Left hindlimb (tissue), 1 donor: ENCODE measurements at places on chromosomes 7 and 10.

- DNase-seq = no peak
Observed at GRCh38 chr7:24821045-24821753, 63.9 kb upstream of the GSDME start.

DNA sequence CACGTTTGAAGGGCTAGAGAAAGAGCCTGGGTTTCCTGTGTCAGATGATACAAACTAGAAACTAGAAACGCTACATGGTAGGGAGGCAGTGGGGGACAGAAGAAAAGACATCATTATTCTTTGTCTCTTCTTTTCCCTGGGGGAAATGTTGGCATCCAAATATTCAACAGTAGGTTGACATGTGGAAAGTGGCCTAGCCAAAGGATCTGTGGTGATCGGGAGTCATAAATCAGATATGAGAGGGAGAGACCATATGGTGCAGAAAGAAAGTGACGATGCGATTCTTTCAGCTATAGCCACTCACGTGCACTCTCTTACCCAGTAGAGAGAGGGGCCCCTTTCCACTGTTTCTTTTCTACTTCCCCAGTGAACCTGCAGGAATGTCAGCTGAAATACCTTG, 964.7 kb downstream of the LRMDA start:
- DNase-seq = no peak

- no peak for DNase-seq
Observed at GRCh38 chr7:102387064-102387463, 9.1 kb upstream of the PRKRIP1 start.

DNA sequence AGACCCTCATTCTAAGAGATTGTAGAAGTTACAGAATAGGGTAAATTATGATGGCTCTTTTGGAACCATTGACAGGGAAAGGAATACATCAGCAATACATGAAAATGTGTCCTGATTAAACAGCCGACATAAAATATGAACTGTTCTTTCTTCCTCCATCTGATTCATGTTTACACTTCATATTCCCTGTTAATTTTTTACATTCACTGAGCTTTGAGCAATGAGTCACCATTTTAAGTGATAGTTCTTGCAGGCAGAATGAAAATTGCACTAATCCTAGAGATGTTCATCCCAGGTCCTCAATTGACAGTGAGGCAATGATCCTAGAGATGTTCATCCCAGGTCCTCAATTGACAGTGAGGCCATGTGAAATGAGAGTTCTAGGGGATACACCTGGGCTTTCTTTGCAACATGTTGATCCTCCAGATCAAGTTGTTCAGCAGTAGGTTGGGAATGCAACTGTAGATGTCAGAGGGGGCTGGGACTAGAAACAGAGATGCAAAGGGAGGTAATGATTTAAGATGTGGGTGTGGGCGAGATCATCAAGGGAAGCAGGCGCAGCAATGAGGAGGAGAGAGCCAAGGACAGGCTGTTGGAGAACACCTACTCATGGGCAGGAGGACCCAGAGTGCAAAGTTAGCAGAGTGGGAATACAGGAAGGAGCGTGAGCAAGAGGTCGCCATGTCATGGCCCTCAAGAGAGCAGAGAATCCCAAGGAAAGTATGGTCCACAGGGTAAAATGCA, 138.7 kb downstream of the ZNF365 start:
- DNase-seq = no peak

DNA sequence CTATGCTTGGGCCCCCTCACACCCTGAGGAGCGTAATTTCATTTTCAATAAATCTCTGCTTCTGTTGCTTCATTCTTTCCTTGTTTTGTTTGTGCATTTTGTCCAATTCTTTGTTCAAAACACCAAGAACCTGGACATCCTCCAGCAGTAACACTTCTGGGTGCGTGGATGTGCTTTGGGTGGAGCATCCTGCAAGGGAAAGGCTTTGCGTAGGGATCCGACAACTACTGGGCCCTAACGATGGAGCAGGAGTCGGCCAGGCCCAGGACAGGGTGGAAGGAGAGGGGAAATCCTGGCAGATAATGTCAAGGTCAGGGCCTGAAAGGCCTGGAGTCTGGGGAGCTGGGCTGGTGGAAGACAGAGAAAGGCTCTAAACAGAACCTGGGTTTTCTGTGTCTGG, 231.8 kb downstream of the ADAM12 start:
- DNase-seq = no peak

GRCh38 chr10:18179891-18180290, 39.7 kb downstream of the CACNB2 start:
- DNase-seq = peak; percentile 71

DNA sequence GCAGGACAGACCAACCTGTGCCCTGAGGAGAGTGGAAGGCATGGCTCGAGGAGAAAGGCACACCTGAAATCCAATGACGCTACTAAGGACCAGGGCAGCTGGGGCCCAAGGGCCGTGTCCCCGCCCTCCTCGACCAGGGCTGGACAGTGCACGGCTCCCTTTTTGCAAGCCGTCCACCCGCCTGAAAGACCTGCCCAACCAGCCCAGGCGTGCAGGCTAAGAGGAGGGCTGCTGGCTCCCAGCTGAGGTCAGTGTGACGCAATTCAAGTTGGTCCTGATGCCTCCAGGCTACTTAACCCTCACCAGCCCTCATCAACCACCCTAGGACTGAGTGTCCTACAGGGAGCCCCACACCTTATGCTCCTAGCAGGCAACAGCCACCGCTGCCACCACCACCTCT, 69.3 kb downstream of the DLG5 start:
- no peak for DNase-seq

DNA sequence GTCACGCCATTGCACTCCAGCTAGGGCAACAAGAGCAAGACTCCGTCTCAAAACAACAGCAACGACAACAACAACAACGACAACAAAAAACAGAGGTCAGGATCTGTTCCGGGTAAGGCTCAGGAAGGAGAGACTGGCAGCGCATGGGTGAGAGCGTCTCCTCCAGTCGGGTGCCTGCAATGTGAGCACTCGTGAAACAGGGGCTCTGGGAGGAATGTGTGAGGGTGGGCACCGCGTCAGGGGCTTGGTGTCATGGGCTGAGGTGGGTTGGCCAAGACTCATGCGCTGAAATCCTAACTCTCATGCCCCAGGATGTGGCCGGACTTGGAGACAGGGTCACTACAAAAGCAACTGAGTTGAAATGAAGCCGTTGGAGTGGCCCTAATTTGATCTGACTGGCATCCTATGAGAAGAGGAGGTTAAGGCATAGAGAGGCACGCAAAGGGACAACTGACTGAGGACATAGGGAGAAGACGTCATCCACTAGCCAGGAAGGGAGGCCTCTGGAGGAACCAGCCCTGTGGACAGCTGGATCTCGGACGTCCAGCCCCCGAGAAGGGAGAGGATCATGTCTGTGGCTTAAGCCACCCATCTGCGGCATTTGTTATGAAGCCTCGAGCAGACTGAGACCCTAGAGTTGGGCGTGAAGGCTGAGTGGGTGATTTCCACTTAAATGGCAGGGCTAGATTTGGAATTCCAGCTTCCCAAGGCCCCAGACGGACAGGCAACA, 241.5 kb upstream of the PITRM1 start:
- no peak for DNase-seq

DNA sequence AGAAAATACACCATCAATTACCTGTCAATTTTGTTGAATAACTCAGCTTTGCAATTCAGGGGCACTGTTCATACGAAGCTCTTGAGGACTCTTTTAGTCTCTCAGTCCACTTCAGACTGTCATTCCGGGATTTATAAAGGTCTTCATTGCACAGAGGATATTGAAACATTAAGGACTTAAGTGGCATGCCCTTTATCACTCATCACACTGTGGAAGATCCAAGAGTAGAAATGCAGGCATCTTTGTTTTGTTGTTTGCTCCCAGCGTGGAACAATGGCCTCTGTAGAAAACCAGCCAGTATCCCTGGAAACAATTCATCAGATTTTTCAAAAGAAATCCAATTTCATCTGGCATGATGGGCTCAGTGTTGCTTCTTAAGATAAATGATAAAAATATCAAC, 66.3 kb upstream of the LRGUK start:
- no peak for DNase-seq

- DNase-seq = no peak
Observed at GRCh38 chr10:129332476-129332875, 134.6 kb upstream of the MGMT start.

DNA sequence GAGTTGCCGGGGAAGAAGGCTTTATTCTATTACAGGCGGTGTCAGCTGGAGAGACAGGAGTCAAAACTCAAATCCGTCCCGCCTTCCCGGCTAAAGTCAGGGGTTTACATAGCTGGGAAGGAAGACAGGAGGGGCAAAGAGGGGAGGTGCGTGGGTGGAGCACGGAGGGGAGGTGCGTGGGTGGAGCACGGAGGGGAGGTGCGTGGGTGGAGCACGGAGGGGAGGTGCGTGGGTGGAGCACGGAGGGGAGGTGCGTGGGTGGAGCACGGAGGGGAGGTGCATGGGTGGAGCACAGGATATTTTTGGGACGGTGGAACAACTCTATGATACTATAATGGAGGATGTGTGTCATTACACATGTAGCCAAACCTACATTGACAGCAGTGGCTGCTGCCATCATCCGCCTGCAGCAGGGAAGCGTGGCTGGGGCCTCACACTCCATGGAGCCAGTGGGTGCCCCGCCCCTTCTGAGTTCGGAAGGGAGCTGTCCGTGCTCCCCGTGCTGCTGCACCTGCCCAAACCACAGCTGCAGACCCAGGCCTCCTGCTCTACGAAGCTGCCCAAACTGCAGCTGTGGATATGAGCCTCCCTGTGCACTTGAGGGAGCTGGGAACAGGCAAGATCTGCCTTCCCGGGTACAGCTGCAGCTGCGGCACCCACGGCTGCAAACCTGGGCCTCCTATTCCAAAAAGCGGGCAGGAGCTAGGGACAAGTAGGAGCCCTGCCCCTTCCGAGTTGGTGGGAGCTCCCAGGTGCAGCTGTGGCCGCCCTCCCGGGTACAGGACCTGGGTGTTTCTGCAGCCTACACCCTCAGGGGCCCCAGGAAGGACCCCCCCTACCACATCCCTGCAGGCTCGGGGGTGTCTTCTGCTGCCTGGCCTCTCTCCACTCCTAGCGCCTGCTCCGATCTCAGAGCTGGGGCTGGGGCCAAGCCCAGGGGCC, 119.4 kb downstream of the DYNC2I1 start:
- DNase-seq = peak; percentile 59

GRCh38 chr7:30556840-30557239, 37.8 kb upstream of the GARS1 start:
- peak; percentile 39 for DNase-seq

DNA sequence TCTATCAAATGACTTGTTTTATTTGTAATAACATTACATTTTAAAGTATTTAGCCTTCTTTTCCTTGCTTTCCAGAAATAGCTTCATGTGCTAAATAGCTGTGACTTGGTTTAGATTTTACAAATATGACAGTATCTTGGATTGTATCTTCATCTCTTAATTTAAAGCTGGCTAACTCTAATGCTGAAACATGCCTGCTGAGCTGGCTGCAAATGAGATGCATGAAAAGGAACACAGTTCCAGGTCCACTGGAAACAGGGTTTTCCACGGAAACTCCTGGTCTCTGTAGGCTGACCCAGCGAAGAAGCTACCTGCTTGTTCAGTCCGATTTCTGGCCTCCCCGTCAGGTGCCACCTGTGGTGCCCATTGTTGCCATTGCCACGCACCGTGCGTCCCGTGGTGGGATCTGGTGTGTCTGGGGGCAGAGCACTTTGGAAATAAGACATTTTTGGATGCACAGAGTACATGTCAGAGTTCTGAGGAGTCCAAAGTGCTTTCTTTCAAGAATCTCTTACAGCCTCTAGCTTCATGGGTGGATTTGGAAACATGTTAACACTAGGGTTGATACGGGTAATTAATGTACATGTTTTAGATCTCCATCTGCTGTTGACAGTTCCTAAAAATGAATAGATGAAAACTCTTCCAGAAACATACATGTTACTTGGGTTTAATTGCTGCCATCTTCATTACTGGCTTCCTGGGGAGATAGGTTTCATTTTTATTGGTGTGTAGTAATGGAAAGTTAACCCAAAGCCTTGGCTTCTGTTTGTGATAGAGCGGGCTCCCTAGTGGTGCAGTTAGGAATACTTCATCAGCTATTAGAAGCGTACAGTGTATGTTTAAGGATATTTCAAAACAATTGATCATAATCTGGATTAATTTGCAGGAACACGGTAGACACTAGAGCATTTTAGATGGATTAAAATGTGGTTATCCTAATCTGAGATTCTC, 45.0 kb downstream of the SHH start:
- no peak for DNase-seq

GRCh38 chr7:105775580-105775979, 100.8 kb downstream of the ATXN7L1 start:
- no peak for DNase-seq

- no peak for DNase-seq
Observed at GRCh38 chr10:90855126-90855525, 2.7 kb downstream of the HTR7 start.

GRCh38 chr7:74403521-74404387, 50.0 kb upstream of the GTF2IRD1 start:
- no peak for DNase-seq

GRCh38 chr7:31478721-31479120, 35.2 kb upstream of the ITPRID1 start:
- no peak for DNase-seq

GRCh38 chr10:117616179-117616578, 73.6 kb downstream of the EMX2 start:
- no peak for DNase-seq

DNA sequence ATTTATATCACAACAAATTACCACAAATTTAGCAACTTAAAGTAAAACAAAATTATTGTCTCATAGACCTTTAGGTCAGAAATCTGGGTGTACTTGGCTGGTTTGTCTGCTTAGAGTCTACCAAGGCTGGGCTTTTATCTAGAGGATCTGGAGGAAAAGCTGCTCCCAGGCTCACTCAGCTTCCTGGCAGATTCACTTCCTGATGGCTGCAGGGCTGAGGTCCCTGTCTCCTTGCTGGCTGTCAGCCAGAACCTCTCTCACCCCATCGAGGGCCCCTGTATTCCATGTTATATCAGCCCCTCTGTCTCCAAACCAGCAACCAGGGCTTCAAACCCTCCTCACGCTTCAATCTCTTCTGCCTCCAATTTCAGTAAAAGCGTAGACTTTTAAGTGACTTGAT, 734.9 kb downstream of the NRG3 start:
- DNase-seq = no peak

GRCh38 chr10:110625356-110625894, 18.7 kb upstream of the RBM20 start:
- DNase-seq = no peak

- DNase-seq = no peak
Observed at GRCh38 chr7:105101864-105102263, 87.9 kb downstream of the KMT2E start.

DNA sequence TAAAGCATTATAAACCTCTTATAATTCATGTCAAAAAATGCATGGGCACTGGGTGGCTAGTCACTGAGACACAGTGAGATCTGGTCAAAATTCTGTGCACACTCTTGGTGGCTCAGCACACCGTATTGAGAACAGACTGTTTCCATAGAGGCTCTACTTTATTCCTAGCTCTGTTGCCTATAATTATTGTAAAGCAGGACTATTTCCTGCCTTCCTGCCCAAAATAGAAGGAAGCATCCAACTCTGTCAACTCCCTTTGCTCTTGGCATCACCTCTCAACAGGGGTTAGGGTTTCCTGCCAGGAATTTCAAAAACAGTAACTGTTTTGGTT, 45.1 kb downstream of the PTN start:
- DNase-seq = peak; percentile 34

DNA sequence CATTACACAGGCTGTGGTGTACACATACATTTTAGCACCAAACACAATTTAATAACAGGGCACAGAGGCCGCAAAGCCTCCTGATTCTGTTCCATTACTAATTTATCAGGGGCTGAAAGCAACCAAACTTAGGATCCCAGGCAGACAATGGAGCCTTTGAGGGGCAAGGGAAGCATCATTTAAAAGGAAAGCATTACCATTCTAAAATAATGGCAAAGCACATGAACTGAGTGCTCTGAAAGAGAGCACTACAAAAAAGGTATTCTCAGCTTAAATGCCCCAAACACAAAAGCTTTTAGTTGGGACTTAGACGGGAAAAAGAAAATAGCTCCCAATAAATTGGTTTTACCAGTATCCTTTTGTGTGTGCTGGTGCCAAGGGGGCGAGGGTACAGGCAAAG, 282.0 kb upstream of the ETV1 start:
- DNase-seq = no peak
